ENCODE measurements at places on chromosomes 12 and 14. TPM values are rescaled to one million over a fixed set of nuclear protein-coding genes. Genes with fewer than 3 reads are reported as not detected.

DNA sequence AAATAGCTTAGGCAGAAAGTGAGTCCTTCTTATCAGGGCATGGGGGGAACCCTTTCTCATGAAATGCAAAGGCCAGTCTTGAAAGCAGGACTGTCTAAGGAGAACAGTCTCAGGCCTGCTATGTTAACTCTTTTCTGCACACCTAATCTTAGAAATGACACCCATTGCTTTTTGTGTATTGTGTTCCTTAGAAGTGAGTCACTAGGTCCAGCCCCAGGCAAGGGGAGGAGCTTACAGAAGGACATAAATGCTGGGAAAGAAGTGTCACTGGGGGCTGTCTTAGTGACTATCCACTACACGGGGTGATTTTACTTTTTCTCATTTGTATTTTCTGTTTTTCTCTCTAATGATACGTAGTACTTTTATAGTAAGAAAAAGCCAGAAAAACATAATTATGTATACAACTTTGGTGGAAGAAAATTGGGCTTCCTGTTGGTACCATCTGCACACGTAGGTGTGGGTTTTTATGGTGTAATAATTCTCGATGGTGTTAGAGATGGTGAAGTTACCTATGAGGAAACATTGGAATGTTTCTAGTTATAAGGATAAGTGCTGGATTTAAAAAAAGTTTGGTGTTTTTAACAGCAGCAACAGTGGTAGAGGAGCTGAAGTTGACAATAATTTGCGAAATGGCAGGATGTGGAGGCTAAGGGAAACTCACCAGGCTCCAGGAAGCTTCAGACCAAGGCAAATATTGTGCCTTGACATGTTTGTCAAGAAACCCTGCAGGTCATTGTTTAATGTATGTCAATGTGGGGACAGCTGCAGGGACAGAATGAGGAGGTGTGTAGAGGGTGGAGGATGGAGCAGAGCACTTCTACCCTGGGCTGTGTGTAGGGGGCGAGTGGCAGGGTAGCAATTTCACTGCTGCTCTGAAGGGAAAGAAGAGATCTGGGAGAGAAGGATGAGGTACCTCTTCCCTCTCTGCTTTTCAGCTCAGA is 214.9 kb downstream of the KTN1 start:
- no peak overlapping the region for H3K4me3 ChIP-seq
- peak; percentile 50 for DNase-seq
- no peaks in the 10 kb centered on the region for H3K27me3 ChIP-seq

DNA sequence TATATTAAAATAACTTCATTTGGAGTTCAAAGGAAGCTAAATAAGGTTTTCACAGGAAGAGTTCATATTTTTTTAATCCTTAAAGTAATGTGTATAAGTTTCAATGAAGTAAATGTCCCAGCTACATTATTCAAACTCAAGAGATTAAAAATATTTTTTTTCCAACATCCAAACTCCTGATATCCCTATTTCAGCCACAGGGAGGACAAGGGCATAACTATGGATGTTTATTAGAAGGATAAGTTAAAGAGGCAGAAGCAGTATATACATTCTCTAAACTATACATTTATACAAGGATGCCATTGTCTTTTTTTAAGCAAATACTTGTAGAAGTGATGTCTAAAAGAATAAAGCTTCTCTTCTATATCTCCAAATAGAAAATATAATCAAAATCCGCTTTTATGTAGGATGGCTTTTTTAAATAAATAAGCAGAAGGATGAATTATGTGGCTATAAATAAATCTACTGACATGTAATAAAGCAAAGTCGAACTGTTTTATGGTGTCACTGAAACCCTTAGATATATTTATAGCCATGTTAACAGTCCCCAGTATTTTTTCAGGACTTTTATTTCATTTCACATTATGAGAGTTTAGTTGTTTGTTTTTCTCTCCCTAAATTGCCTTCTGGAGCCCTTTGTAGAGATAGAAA is 936.5 kb downstream of the DIO2 start:
- no peak for DNase-seq
- peaks cover 19% of the 10 kb centered on the region for H3K27me3 ChIP-seq
- peaks cover 19% of the 10 kb centered on the region for H3K4me1 ChIP-seq
- no peak overlapping the region for H3K27ac ChIP-seq
- H3K4me3 ChIP-seq: no peak overlapping the region

Gene UBR7
- 12.5 TPM for total RNA-seq

DNA sequence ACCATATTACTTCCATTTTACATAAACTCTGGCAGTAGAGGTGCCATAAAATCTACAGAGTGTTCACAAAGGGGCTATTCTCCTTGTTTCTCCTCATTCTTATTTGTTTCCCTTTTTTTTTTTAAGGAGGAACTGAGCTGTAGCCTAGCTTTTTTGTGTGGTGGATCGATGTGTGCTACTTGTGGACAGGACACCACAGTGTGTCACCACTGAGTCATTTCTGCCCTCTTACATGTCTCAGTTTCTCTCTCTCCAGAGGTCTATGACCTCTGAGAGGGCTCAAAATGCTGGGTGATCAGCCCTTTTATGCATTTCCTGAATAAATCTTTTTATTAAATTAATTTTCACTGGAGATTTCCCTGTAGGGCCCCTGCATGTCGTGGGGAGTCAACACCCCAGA is 370.2 kb downstream of the ADGRD1 start:
- DNase-seq: no peak
- H3K27me3 ChIP-seq: no peaks in the 10 kb centered on the region
- no peak overlapping the region for H3K4me3 ChIP-seq
- no peaks in the 10 kb centered on the region for H3K4me1 ChIP-seq

Gene OLR1
- 3.8 TPM for total RNA-seq
